ENCODE measurements at places on chromosomes 16 and 17.

GRCh38 chr16:8849411-8850011 is 19.3 kb downstream of the CARHSP1 start:
- DNase-seq, result no peak

DNA sequence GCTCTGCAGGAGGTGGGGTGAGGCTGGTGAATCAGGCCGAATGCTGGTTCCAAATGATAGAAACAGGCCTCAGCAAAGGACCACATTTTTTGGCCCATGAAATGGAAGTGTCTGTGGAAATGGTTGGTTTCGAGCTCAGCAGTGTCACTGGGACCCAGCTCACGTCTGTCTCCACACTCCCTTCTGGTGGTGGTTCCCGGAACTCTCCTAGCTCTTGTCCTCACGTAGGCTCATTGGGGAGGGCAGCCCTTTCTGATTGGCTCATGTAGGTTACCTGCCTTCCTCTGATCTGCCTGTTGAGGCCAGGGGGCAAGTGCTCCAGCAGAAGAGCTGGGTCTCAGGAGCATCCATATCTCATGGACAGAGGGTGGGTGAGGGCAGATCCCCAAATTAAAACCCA is 4.0 kb downstream of the ALG1 start:
- DNase-seq, result no peak

DNA sequence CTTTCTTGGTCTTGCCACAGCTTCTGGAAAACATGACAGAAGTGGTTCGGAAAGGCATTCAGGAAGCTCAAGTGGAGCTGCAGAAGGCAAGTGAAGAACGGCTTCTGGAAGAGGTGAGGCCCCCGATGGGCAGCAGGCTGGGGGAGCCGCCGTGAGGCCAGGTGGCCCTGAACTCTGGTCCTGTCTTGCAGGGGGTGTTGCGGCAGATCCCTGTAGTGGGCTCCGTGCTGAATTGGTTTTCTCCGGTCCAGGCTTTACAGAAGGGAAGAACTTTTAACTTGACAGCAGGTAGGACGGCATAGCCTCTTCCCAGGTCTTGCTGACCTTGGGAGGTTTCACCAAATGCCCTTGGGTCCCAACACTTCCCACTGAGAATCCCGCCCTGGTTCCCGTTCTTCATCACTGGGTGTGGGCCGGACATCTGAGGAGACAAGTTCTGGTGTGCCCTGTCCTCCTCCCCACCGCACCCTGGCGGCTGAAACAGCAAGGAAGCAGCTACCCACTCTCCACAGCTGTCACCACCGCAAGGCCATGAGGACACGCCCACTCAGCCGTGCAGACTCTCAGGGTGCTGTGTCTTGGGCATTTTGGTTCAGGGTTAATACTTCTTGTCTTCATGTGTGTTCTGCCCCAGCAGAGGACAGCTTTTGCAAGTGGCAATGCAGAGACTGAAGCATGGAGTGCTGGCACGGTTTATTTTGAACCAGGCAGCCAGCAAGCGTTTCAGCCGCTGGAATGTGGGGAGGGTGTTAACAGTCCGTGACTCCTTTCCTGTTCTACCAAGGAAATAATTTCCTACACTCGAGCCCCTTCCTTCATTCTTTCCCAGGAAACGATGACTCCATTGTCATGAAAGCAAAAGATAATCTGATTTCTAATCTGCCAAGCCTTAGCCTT is 21.4 kb downstream of the NTAN1 start:
- DNase-seq, result no peak

DNA sequence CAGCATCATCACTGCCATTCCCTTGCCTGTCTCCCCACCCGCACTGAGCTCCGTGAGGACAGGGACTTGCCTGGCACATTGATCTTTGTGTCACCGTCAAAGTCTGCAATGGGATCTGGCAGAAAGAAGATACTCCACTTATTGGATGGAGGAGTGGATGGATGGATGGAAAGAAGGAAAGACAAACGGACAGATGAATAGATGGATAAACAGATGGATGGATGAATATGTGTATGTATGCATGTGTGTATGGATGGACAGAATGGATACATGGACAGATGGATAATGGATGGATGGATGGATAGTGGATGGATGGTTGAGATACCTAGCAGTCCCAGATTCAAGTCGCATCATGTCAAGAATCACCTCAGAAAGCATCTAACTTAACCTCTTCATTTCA is 99.9 kb downstream of the SDK2 start:
- DNase-seq, result no peak
